Activated CD4-positive, CD25-positive, alpha-beta regulatory T cell treated with anti-CD3 and anti-CD28 coated beads, Interleukin-2, amount 50 U/mL, for 16 hours (primary cell): ENCODE measurements at places on chromosomes 6 and 20.

GRCh38 chr20:35840421-35840820 is 68.6 kb downstream of the PHF20 start:
- no peak for DNase-seq

- DNase-seq: no peak
Measured at GRCh38 chr20:48040491-48040890, 255.2 kb upstream of the SULF2 start.

- DNase-seq: no peak
Measured at GRCh38 chr6:125748406-125749172, 843 bp upstream of the HEY2 start.

DNA sequence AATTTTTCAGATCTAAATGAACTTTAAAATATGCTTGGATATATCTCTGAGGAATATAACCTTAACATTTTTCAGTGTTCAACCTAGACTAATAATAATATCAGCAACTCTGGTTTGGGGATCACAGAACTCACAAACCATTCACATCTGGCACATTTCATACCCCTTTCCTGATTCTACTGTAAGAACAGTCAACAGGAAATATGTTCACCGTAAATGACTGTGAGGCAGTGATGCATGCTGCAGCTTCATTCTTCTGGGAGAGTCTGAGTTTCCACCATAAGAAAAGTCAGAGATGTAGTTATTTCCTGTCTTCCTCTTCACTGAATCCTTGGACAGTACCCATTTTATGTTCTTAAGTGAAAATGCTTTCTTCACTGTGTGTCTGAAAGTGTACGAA is 134.2 kb upstream of the IFNGR1 start:
- DNase-seq: no peak

GRCh38 chr6:149052350-149053106 is 265.0 kb upstream of the TAB2 start:
- no peak for DNase-seq

- no peak for DNase-seq
Measured at GRCh38 chr6:82909551-82909950, 156.1 kb downstream of the UBE3D start.
